Muscle of leg (tissue), 16 donors: ENCODE measurements at places on chromosomes 5 and 9.

- DNase-seq = no peak
These were observed 105.7 kb downstream of the LURAP1L start for GRCh38 chr9:12880406-12881015.

DNA sequence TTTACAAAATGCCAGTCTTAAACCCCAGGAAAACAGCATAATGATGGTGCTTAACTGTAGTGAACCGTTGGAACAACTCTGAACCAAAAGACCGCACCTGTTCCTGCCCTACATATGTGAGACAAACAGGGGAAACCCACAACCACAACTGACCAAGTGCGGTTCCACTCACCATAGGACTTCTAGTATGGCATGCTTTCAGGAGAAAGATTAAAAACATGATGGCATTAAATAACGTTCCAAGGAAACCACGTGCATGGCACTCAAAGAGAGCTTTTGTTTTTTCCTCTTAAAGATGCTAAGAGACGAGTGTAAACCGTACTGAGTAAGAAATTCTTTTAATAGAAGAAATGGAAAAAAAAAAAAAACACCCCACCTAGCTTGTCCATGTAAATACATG is 119.8 kb downstream of the SSBP2 start:
- DNase-seq = no peak

DNA sequence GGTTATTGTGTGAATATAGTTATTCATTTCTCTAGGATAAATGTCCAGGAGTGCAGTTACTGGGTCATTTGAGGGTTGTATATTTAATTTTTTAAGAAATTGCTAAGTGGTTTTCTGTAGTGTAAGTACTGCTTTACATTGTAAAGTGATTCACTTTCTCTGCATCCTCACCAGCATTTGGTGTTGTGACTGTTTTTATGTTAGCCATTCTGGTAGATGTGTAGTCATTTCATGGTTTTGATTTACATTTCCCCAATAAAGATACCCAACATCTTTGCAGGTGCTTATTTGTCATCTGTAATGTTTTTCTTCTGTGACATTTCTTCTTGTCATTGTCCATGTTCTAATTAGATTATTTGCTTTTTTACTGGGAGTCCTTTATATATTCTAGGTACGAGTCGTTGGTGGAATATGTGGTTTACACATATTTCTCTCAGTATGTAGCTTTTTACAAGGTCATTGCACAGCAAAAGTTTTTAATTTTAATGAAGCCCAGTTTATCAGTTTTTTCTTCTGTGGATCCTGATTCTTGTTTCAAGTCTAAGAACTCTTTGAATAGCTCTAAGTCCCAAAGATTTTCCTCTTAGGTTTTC is 34.0 kb downstream of the SCGB3A1 start:
- DNase-seq = no peak

DNA sequence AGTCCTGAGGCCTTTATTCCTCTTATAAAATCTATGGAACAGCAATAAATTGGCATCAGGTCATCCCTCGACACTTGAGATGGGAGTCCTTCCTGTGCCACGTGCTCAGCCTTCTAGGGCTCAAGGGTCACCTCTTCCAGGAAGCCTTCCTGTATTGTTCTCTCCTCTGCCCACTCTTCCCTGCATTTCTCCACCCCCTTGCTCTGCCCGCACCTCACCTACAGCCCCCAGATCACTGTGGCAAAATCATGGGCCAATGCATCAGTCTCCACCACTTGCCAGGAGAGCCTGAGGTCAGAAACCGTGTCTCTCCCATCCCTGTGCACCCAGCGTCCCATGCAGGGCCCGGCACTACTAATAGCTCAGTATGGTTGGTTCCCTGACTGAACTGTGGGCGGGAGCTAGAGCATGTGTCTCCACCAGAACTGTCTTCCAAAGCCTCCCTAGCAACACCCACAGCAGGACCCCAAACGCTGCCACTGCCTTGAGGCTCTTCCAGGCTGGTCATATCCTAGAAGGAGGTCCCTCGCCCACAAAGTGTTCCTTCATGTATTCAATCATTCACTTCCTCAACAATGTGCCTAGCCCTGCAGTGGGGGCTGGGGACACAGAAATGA is 13.5 kb downstream of the DUSP1 start:
- DNase-seq = no peak

DNA sequence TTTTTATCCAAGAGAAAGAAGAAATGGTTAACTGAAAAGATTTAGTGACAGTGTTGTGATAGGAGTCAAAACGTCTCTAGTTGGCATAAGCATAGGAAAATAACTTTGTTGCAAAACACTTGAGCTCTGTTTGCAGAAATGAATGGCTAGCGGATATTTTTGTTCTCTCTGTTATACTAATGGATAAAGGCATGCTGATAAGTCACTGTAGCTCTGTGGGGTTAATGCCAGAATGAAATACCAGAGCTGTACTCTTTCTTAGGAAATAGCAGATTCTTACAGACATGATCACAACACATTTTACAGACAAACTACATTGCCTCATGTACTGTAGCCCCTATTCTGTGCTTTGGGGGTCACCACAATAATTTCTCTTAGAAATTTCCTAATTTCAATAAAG is 202.8 kb downstream of the DMRTA1 start:
- peak; percentile 10 for DNase-seq

DNA sequence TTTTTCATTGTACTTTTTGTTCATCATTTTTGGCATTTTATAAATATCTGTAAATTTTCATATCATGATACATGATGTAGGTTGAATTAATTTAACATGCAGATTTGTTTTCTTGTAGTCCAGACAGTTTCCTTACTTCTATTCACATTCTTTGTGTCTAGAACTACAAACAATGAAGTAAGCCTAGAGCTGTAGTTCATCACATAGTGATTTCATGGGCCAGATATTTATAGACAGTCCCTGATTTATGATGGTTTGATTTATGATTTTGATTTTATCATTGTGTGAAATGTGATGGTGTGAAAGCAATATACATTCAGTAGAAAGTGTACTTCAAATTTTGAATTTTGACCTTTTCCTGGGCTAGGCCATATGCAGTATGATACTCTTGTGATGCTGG is 139.0 kb downstream of the ARHGEF28 start:
- no peak for DNase-seq

- DNase-seq = no peak
These were observed 219.1 kb downstream of the MED10 start for GRCh38 chr5:6158974-6159831.

DNA sequence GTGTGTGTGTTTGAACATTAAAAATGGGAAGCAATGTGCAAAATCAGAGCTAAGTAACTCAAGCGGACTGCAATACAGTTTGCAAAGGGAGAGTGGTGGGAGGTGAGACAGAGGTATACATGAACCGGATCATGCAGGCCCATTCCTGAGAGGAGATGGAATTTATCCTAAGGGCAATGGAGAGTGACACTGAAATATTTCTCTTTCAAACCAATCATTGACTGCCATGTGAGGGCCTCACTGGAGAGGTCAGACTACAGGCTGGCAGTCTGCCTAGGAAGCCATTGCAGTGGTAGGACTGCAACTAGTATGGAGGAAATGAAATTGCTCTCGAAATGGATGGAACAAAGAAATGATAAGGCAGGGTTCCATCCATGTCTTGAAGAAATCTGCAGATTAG is 34.8 kb downstream of the TNFSF15 start:
- no peak for DNase-seq

- peak; percentile 83 for DNase-seq
These were observed 165.1 kb downstream of the RNF180 start for GRCh38 chr5:64330728-64331231.

- no peak for DNase-seq
These were observed 875 bp downstream of the ACO1 start for GRCh38 chr9:32385152-32385884.

DNA sequence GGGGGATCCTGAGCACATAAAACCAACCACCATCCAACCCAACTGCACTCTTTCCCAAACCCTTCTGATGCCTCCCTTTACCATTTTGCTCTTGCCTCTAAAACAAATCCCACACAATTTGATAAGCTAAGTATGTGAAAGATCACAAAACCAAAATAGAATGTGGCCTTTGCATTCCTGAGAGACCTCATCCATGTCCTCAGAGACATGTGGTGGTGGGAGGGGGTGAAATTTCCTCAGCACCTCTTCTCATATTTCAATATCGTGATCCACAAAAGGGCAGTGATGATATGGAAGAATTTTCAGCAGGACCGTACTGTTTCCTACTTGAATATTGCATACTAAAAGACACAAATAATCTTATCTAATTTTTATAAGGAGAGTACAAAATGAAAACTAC is 423.3 kb downstream of the TLE1 start:
- no peak for DNase-seq

GRCh38 chr5:50724-51499 is 41.1 kb upstream of the PLEKHG4B start:
- no peak for DNase-seq

DNA sequence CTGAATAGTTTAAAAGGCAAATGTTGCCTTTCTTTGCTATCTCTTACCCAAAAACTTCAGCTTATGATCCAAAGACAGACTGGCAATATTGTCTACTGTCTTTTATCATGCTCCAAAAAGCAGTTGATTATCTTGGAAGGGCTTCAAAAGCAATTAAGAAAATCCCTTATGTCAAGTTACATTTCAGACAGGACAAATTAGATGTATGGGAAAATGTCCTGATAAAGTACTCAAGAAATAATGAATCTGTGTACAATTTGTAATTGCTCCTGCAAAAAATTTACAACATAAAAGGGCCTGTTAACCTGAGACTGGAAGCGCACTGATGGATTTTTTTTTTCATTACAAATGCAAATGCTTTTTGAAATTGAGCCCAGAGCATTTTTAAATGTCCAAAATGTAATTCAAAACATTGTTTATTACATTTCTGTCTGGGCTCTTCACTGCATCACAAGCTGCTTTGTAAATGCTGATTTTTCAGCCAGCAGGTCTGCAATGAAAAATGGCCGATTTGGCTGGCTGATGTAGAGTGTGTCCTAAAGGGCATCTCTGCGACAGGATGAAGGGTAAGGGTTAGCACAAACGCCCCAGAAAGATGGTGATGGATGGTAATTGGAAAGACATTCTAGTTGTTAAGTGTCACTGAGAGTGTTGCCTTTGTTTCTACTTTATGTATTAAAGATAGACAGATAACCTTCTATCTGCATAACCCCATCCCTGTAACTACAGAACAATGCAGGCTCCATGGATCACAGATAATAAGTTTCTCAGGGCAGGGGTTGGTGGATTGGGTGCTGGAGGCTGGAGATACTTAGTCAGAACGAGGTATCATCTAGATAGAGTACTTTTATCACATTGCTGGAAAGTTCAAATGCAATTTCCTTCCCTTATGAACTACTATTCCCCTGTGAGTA is 27.0 kb downstream of the MAT2B start:
- peak; percentile 49 for DNase-seq

DNA sequence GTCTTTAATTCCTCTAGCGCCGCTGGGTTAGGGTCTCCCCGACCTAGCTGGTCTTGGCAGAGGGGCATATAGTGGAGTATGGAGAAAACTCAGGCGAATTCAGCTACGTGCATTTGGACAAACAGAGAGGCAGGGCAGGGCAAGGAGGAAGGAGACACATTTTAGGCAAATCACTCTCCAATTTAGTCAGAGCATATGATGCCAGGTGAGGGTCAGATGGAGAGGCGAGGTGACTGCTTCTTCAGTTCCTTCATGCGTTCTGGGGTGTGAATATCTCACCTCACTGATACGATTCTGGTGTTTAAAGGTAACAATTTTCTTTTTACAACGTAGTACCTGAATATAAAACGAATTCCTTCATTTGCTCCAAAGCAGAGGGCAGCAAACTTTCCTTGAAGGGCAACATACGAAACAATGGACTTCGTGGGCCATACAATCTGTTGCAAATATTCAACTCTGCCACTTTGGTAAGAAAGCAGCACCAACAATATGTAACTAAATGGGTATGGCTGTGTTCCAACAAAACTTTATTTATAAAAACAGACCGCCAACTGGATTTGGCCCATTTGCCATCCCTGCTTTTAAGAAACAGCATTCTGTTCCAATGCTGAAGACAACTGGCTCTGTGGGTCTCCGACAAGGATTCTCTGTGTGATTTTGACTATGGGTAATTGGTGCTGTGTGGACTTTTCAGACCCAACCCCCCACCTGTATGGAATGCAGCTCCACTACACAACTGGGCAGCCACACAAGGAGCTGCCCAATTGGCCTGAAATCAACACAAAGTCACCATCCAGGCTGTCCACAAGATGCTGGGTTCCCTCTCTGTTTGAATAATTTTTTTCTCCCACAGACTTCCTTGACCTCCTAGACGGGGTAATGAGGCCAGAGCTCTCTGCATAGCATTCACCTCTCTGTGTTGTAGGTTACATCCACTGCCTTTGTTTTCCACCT is 53.8 kb downstream of the RAPGEF1 start:
- DNase-seq = no peak

- DNase-seq = no peak
These were observed 103.6 kb downstream of the PDE4D start for GRCh38 chr5:59789894-59790293.

DNA sequence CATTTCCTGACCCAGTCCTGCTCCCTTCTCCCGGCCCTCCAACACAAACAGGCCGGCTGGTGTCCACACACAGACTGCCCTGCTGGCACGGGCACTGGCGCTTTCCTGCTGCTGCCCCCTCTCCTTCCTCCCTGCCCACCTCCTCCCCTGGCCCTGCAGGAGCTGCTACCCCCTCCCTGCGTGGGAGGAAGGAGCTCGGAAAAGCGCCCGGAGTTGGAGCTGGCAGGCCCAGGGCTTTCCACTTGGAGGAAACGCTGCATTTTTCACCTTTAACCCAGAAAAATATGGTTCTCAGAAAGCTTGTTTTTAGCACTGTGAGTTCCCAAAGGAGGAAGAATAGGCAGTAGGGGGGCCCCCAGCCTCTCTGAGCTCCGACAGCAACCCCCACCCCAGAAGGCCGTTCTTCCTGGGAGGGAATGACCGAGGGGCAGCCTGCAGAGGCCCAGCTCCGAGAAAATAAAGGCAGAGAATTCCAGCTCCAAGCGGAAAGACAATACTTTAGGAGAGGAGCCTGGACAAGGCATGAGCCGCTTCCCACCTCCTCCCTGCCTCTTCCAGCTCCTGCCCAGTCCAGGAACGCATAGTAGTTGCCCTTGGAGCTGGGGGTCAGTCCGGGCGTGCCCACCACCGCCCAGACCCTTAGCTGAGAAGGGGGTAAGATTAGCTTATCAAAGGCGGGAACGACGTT is 88.9 kb downstream of the LIFR start:
- peak; percentile 89 for DNase-seq

DNA sequence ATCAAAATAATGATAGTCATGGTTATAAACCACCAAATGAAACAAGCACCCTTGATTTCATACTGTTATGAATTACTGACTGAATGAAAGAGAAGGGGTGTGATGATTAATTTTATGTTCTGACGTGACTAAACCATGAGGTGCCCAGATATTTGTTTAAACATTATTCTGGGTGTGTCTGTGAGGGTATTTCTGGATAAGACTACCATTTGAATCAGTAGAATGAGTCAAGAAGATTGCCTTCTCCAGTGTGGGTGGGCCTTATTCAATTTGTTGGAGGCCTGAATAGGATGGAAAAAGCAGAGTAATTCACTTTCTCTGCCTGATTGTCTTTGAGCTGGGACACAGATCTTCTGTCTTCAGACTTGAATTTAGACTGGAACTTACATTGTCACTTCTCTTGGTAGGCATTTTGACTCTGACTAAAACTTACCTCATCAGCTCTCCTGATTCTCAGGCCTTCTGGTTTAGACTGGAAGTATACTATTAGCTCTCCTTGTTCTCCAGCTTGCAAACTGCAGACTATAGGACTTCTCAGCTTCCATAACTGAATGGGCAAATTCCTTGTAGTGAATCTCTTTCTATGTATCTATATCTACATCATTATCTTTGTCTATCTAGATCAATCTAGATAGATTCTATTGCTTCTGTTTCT is 321.9 kb upstream of the TARS1 start:
- DNase-seq = no peak

GRCh38 chr9:129568560-129569501 is 52.1 kb downstream of the C9orf50 start:
- peak; percentile 85 for DNase-seq

GRCh38 chr5:122908662-122909061 is 63.2 kb downstream of the SNX24 start:
- DNase-seq = no peak
